Activated T-cell treated with anti-CD3 and anti-CD28 coated beads, Interleukin-2, amount 50 U/mL, for 72 hours (primary cell): ENCODE measurements at places on chromosomes 11 and 22. TPM values are rescaled to one million over a fixed set of nuclear protein-coding genes. Genes with fewer than 3 reads are reported as not detected.

- H3K4me3 ChIP-seq, result peak overlapping the region; percentile 100
- H3K4me1 ChIP-seq, result peaks cover 69% of the 10 kb centered on the region
- peak overlapping the region; percentile 80 for H3K27ac ChIP-seq
- peak; percentile 45 for DNase-seq
Measured at GRCh38 chr11:3859373-3859881, 4.0 kb downstream of the STIM1 start.

GRCh38 chr22:26587991-26588613, 1.8 kb downstream of the TPST2 start:
- H3K27ac ChIP-seq, result peak overlapping the region; percentile 67
- no peaks in the 10 kb centered on the region for H3K27me3 ChIP-seq
- peak overlapping the region; percentile 88 for H3K4me3 ChIP-seq
- no peak for DNase-seq
- no peaks in the 10 kb centered on the region for H3K36me3 ChIP-seq

DNA sequence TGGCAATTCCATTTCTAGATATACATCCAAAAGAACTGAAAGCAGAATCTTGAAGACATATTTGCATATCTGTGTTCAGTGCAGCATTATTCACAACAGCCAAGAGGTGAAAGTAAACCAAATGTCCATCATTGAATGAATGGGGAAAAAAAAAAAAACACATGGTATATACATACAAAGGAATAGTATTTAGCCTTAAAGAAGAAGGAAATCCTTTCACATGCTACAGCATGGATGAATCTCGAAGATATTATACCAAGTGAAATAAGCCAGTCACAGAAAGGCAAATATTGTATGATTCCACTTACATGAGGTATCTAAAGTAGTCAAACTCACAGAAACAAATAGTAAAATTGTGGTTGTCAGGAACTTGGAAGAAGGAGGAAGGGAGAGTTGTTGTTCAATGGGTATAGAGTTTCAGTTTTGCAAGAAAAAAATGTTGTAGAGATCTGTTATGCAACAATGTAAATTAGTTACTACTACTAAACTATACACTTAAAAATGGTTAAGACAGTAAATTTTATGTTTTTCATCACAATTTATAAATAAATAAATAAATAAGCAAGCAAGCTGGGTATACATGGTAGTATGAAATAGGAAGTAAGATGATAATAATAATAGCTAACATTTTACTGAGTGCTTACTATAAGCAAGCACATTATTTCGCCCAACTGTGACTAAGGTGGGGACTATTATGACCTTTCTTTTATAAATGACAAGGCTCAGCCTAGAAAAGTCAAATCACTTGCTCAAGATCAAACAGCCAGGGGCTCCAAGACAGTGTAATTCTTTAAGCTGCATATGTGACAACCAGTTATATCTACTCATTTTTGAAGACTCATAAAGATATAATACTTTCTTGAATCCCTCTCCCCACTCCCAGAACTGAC, 50.0 kb downstream of the FAM168A start:
- DNase-seq, result no peak
- H3K27ac ChIP-seq, result no peak overlapping the region
- no peak overlapping the region for H3K4me3 ChIP-seq
- no peaks in the 10 kb centered on the region for H3K36me3 ChIP-seq
- peaks cover 27% of the 10 kb centered on the region for H3K4me1 ChIP-seq

DNA sequence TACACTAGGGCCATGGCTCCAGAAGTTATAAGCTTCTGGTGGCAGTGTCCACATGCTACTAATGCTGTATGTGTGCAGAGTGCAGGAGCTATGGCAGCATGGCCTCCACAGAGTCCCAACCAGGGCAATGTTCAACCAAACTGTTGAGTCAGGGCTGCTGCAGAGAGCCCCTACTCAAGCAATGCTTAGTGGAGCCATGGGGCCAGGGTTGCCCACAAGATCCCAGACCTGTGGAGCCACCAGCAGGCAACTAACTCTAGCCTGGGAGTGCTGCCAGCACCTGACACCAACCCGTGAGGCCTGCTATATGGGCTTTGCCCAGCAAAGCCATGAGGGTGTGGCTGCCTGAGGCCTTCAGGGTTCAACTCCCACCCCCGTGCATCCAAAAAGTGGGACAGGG, 655.2 kb downstream of the TBC1D22A start:
- H3K27ac ChIP-seq, result no peak overlapping the region
- no peak for DNase-seq
- H3K36me3 ChIP-seq, result no peaks in the 10 kb centered on the region
- no peak overlapping the region for H3K4me3 ChIP-seq

DNA sequence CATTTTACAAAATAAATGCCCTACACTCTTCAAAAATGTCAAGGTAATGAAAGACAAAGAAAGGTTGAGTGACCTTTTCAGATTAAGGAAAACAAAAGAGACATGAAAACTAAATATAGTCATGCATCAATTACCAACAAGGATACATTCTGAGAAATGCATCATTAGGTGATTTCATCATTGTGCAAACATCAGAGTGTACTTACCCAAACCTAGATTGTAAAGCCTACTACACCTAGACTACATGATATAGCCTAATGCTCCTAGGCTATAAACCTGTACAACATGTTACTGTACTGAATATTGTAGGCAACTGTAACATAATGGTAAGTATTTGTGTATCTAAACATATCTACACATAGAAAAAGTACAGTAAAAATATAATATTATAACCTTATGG, 26.7 kb downstream of the INTS4 start:
- no peaks in the 10 kb centered on the region for H3K27me3 ChIP-seq
- H3K27ac ChIP-seq, result no peak overlapping the region
- DNase-seq, result no peak
- no peak overlapping the region for H3K4me3 ChIP-seq
- peaks cover 1% of the 10 kb centered on the region for H3K36me3 ChIP-seq
- H3K4me1 ChIP-seq, result no peaks in the 10 kb centered on the region

DNA sequence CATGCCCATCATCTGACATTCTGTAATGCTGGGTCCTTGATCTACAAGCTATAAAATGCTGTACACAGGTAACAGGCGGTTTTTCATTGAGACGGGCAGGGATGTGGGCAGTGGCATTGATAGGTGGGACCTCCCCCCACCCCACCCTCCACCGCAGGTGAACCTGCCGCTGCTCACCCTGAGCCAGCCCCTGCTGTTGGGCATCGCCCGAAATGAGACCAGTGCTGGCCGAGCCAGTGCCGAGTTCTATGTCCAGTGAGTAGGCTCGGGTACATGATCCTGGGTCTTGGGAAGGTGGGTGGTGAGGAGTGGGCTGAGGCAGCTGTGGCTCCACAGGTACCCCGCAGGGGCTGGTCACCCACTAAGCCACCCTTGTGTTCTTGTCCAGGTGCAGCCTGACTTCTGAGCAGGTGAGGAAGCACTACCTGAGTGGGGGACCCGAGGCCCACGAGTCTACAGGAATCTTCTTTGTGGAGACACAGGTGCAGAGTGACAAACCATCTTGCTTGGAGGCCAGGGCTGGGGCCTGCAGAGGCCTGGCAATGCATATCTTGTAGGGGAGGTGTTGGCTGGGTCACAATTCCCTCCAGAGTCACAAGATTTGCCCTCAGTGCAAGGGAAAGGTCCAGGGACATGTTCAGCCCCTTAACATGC, 1.1 kb upstream of the DNAJC4 start:
- H3K27me3 ChIP-seq, result no peaks in the 10 kb centered on the region
- DNase-seq, result no peak
- peak overlapping the region; percentile 81 for H3K27ac ChIP-seq
- H3K4me1 ChIP-seq, result peaks cover 59% of the 10 kb centered on the region
- H3K36me3 ChIP-seq, result no peaks in the 10 kb centered on the region

GRCh38 chr11:10197091-10197490, 96.9 kb downstream of the SBF2 start:
- H3K27me3 ChIP-seq, result no peaks in the 10 kb centered on the region
- H3K4me3 ChIP-seq, result no peak overlapping the region
- no peaks in the 10 kb centered on the region for H3K36me3 ChIP-seq
- H3K4me1 ChIP-seq, result peaks cover 2% of the 10 kb centered on the region

DNA sequence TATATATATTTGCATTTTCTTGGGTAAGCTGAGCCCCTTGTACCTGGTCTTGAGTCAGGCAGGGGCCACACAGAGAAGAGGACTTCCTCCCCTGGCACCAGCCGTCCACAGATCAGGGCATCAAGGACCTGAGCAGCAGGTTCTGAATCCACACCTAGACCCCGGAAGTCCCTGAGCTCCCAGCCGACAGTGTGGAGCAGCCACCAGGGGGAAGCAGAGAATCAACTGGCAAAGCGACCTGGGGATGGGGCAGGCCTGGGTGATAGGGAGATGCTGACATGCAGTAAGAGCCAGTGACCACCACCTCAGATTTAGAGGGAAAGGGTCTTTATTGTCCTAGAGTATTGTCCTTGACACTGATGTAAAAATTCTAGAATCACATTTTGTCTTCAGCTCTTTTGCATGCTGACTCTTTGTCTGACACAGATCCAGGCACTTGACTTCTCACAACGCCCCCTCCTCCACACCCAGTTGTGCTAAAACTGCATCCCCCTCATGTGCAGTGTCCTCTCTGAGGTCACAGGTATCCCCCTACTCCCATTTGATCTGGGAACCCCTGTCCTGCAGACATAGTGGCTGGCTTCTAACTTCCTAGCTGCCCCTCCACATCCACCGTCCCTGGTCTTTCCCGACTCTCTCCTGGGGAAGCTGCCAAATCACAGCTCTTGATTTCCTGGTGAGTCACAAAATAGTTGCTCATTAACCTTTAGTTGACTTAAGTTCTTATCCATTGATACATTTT, 109.3 kb downstream of the GGTLC2 start:
- peak overlapping the region; percentile 84 for H3K27ac ChIP-seq
- H3K4me1 ChIP-seq, result peaks cover 24% of the 10 kb centered on the region
- peak; percentile 78 for DNase-seq
- no peaks in the 10 kb centered on the region for H3K36me3 ChIP-seq

DNA sequence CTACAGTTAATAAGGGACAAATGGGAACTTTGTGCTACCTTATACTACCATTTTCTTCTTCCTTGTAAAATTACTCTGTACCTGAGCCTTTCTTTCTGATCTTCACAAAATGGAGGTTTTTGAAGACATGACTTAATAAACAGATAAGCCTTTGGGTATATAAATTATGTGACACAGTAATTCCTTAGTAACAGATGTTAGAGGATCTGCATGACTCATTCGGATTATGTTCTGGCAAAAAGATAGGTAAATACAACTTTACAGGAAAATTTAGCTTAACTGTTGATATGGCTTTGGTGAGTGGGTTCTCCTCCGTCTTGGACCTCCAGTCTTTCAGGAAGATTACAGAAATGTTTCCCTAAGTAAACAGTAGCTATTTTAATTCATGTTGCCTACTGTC, 61.8 kb downstream of the BID start:
- no peaks in the 10 kb centered on the region for H3K27me3 ChIP-seq
- H3K36me3 ChIP-seq, result no peaks in the 10 kb centered on the region
- no peak overlapping the region for H3K27ac ChIP-seq
- no peak for DNase-seq

DNA sequence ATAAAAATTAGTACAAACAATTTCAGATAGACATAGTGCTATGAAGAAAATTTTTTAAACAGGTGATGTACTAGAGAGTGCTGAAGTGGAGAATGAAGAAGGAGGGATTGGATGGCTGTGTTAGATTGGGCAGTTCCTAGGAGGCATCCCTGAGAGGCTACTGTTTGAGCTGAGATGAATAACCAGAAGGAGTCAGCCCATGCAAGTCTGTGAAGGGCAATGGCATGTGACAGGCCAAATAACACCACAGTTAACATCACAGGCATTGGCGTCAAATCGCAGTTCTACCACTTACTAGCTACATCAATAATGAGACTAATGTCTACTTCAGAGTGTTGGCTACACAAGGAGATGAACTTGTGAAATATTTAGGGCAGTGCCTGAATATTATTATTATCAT, 35.4 kb downstream of the HORMAD2 start:
- DNase-seq, result no peak
- peaks cover 15% of the 10 kb centered on the region for H3K4me1 ChIP-seq
- H3K4me3 ChIP-seq, result no peak overlapping the region
- no peaks in the 10 kb centered on the region for H3K36me3 ChIP-seq
- no peak overlapping the region for H3K27ac ChIP-seq

GRCh38 chr11:116955949-116956348, 118.5 kb upstream of the APOA1 start:
- H3K27ac ChIP-seq, result no peak overlapping the region
- H3K4me3 ChIP-seq, result no peak overlapping the region
- no peaks in the 10 kb centered on the region for H3K36me3 ChIP-seq
- peaks cover 32% of the 10 kb centered on the region for H3K4me1 ChIP-seq
- H3K27me3 ChIP-seq, result no peaks in the 10 kb centered on the region
- DNase-seq, result no peak

The NXPE1 gene
- total RNA-seq, result not detected
